G401 (cell line): ENCODE measurements at places on chromosomes 12 and 14.

DNA sequence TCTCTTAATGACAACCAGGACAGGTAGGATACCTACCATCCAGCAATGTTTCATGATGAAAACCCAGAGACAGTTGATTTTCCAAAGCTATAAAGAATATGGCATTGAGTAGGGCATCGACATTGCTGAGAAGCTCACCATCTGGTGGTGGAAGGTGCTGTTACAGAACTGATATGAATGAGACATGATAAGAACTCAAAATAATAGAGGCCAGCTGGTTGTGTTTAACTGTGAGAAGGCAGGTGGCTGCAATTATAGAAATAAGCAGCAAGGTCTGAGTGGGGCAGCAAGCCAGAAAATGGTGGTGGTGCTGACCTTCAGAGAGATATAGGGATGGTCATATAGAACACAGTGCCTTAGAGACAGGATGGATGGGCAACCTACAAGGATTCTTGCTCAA, 449.7 kb downstream of the BTG1 start:
- no peak for DNase-seq

- DNase-seq = no peak
Observed at GRCh38 chr14:51401756-51402155, 161.7 kb downstream of the TMX1 start.

- no peak for DNase-seq
Observed at GRCh38 chr12:121649819-121650353, 19.6 kb downstream of the MORN3 start.

DNA sequence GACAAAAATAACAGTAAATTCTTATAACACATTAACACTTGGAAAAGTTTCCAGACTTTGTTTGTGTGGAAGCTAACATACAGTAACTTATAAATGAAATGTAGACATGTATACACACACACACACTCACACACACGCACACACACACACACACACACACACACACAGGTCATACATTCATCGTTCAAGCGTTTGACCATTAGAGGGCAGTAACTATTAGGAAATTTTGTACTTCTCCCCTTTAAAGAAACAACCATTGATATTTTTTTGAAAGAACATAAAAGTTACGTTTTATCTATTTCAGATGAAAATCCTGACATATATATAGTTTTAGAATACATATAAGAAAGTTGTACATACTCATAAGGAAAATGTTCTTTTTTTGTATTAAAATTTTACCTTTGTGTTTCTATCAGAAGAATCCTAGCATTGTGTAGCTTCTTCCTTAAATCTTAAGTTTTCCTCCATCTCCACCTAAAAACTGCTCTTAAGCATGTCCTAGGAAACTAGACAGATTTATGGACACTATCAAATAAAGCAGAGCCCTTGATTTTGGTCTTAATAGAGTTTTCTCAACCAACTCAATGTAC, 29.0 kb downstream of the PTPRQ start:
- DNase-seq = peak; percentile 21

DNA sequence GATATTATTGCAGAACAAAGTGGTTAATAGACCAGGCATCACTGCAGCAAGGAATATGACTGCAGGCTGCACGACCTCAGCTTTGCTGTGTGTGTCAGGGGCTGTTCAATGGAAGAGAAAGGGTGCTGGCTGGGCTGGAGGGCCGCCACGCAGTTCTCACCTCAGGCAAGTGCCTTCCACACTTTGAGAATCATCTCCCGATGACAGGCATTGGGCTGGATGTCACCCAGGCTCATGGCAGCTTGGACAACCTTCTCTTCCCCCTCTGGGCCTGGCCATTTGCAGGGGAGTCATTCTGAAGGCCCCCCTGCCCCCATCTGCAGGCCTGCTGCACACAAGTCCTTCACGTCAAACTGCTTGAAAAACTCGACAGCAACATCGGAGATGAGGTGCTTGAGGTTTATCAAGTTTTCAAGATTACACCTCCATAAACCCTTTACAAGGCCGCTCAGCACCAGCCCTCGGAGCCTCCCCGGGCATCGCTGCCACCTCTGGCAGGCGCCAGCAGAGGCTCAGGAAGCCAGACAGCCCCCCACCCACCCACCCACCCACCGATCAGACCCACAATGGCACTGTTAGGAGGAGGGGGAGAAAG, 165.9 kb upstream of the GSC start:
- no peak for DNase-seq

- peak; percentile 73 for DNase-seq
Observed at GRCh38 chr12:6684609-6685008, 4.6 kb downstream of the ZNF384 start.
